Panc1 (cell line): ENCODE measurements at places on chromosomes 12 and 14.

GRCh38 chr12:42516573-42516972 is 73.0 kb downstream of the PRICKLE1 start:
- no peak overlapping the region for H3K27ac ChIP-seq
- no peaks in the 10 kb centered on the region for H3K36me3 ChIP-seq
- no peaks in the 10 kb centered on the region for H3K4me1 ChIP-seq
- H3K27me3 ChIP-seq = no peaks in the 10 kb centered on the region
- no peak overlapping the region for H3K4me3 ChIP-seq

- DNase-seq = no peak
- H3K4me1 ChIP-seq = no peaks in the 10 kb centered on the region
- no peaks in the 10 kb centered on the region for H3K36me3 ChIP-seq
- no peak overlapping the region for H3K27ac ChIP-seq
Measured at GRCh38 chr12:111741235-111741812, 25.4 kb upstream of the ALDH2 start.

DNA sequence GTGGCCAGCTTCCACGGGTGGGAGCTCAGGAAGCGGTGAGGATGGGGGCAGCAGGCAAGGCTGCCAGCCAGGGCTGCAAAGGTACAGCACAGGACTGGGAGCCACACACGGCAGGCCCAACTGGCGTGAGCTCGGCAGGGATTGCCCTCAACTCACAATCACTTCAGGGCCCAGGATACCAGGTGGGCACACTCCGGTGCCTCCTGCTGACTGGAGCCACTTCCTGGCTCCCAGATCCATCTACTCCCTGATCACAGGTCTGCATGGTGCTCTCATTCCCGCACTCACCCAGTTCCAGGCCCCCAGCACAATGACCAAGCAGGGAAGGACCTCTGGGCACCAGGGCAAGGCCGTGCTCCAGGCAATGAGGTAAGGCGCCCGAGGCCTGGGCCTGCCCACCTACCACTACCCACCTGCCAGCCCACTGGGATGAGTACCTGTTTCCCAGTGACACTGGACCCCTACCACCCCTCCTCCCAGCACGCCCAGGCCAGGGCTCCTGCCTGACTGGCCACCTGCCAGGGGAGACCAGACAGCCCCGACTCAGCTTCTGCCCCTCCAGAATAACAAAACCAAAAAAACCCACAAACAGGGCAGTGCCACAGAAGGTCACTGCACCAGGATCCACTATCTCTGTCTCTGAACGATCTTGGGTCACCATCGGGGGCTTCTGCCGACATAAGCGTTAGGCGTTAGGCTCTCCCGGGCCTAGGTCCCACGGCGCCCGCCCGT is 1.8 kb downstream of the JAG2 start:
- peak overlapping the region; percentile 34 for H3K4me3 ChIP-seq
- H3K27ac ChIP-seq = peak overlapping the region; percentile 51
- no peak for DNase-seq
- peaks cover 41% of the 10 kb centered on the region for H3K4me1 ChIP-seq
- no peaks in the 10 kb centered on the region for H3K27me3 ChIP-seq

- no peaks in the 10 kb centered on the region for H3K27me3 ChIP-seq
- DNase-seq = no peak
- H3K4me3 ChIP-seq = no peak overlapping the region
- no peak overlapping the region for H3K27ac ChIP-seq
- H3K4me1 ChIP-seq = no peaks in the 10 kb centered on the region
Measured at GRCh38 chr14:105050551-105050897, 14.7 kb downstream of the GPR132 start.

- H3K4me1 ChIP-seq = peaks cover 57% of the 10 kb centered on the region
- no peaks in the 10 kb centered on the region for H3K36me3 ChIP-seq
- H3K27ac ChIP-seq = peak overlapping the region; percentile 40; the same call in 1 of the 2 replicates
- DNase-seq = no peak
Measured at GRCh38 chr12:27542628-27543027, 18.6 kb downstream of the PPFIBP1 start.

GRCh38 chr12:78441737-78442453 is 422.7 kb upstream of the SYT1 start:
- H3K27ac ChIP-seq = no peak overlapping the region
- H3K4me1 ChIP-seq = no peaks in the 10 kb centered on the region
- no peaks in the 10 kb centered on the region for H3K36me3 ChIP-seq
- no peak overlapping the region for H3K4me3 ChIP-seq

DNA sequence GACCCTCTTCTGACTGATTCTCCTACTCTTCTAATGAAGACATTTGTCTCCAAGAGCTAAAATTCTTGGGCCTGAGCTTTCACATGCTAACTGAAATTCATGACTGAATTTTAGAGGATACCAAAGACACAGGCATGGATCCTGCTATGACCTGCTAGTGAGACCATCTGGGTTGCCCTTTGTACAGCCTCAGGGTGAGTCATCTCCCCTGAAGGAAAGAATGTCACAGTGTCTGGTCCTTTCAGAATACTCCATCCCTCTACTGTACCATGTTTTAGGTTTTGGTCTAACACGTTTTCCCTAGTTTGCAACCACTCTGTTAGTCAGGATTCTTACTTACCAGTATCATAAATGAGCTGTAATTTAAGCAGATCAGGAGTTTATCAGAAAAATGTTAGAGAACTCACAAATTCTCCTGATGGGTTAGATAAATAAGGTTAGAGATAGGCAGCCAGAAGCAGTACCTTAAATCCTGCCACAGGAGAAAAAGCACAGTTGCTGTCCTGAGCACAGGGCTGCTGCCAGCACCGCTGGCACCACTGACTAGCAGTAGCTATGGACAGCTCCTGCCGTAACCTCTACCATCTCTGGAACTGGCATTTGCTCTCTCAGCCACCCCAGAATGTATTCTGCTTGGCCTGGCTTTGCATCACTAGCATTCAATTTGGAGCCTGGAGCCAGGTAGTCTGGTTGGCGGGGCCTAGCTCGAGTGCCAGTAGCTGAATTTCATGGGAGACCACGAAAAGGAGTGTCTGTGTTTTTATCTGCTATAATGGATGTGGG is 127.6 kb downstream of the ANO6 start:
- peaks cover 11% of the 10 kb centered on the region for H3K36me3 ChIP-seq
- H3K27ac ChIP-seq = no peak overlapping the region
- no peak overlapping the region for H3K4me3 ChIP-seq
- no peaks in the 10 kb centered on the region for H3K4me1 ChIP-seq

GRCh38 chr12:57888409-57889157 is 42.1 kb upstream of the CTDSP2 start:
- peaks cover 58% of the 10 kb centered on the region for H3K4me1 ChIP-seq
- DNase-seq = no peak
- peak overlapping the region; percentile 89 for H3K27ac ChIP-seq
- no peaks in the 10 kb centered on the region for H3K27me3 ChIP-seq
- H3K4me3 ChIP-seq = peak overlapping the region; percentile 29

DNA sequence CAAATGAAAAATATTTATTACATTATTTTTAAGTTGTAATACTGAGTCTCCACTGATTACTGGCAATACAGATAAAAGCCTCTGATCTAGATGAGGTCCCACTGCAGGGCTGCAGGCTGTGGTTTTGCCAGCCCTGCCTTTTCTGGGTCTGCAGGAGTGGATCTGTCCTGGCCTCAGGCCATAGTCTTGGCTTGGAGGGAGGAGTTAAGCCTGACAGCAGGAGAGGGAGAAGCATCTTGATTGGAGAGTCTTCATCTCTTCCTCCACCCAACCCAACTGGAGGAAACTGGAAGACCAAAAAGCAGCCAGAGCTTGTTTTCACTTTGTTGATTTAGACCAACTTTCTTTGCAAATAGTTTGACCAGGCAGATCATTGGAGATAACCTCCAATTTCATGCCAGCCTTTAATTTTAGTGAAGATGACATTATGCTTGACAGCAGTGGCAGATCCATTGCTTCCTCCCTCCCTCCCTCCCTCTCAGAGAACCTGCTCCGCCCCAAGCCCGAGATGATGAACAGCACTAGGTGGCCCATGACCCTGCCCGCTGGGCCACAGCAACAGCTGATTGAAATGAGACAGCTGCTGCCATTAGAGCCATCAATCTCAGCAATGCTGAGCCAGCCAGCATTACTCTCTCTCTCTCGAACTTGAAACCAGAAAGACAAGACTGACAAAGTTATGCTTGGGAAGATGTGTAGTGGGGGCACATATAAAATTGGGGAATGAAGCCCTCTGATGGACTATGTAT is 222.4 kb downstream of the GLT1D1 start:
- H3K4me3 ChIP-seq = no peak overlapping the region
- H3K36me3 ChIP-seq = no peaks in the 10 kb centered on the region

DNA sequence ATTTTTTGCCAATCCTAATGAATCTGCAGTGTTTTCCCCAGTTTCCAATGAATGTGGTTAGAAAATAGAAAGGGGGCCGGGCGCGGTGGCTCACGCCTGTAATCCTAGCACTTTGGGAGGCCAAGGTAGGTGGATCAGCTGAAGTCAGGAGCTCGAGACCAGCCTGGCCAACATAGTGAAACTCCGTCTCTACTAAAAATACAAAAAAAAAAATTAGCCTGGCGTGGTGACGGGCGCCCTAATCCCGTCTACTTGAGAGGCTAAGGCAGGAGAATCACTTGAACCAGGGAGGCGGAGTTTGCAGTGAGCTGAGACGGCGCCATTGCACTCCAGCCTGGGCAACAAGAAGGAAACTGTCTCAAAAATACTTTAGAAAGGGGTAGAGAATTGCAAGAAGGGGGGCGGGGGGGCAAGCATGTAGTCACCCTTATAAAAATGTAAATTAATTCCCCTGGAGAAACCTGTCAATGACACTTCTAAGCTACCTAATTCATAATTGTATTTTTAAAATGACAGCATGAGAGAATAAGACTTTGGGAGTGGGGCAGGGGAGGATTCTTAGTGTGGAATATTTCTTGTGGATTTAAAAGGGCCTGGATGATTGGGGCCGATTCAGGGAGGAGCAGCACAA is 1.7 kb downstream of the KLHDC2 start:
- H3K27me3 ChIP-seq = no peaks in the 10 kb centered on the region
- H3K4me3 ChIP-seq = peak overlapping the region; percentile 81
- DNase-seq = no peak
- H3K27ac ChIP-seq = peak overlapping the region; percentile 86
- peaks cover 3% of the 10 kb centered on the region; the same call in 1 of the 2 replicates for H3K36me3 ChIP-seq
- H3K4me1 ChIP-seq = peaks cover 24% of the 10 kb centered on the region

- no peaks in the 10 kb centered on the region for H3K36me3 ChIP-seq
- no peaks in the 10 kb centered on the region for H3K4me1 ChIP-seq
- DNase-seq = no peak
- H3K27me3 ChIP-seq = no peaks in the 10 kb centered on the region
- H3K4me3 ChIP-seq = no peak overlapping the region
Measured at GRCh38 chr14:83470466-83470865, 1936.8 kb upstream of the SEL1L start.

- H3K4me3 ChIP-seq = no peak overlapping the region
- no peak overlapping the region for H3K27ac ChIP-seq
- no peaks in the 10 kb centered on the region for H3K4me1 ChIP-seq
- H3K27me3 ChIP-seq = no peaks in the 10 kb centered on the region
- H3K36me3 ChIP-seq = no peaks in the 10 kb centered on the region
Measured at GRCh38 chr14:93269341-93270068, 62.4 kb downstream of the UBR7 start.

- no peak overlapping the region for H3K27ac ChIP-seq
- H3K27me3 ChIP-seq = no peaks in the 10 kb centered on the region
Measured at GRCh38 chr12:94848966-94849365, 154.5 kb downstream of the NDUFA12 start.

DNA sequence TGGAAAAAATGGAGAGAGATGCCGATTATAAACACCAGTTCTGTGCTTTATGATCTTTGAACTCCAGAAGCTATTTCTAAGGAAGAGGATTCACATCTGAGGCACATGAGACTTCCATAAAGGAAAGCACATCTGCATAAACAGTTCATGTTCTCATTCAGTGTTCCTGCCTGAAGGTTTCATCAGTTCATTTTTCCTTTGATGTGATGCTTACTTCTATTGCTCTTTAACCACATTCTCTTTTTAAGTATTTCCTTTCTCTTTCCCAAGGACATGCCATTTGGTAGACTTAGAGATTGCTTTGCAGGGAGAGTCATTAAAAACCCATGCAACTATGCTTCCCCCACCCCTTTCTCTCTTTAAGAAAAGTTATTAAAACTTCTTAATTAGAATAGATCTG is 387.0 kb upstream of the FLRT2 start:
- no peaks in the 10 kb centered on the region for H3K4me1 ChIP-seq
- no peaks in the 10 kb centered on the region for H3K36me3 ChIP-seq
- no peaks in the 10 kb centered on the region for H3K27me3 ChIP-seq

DNA sequence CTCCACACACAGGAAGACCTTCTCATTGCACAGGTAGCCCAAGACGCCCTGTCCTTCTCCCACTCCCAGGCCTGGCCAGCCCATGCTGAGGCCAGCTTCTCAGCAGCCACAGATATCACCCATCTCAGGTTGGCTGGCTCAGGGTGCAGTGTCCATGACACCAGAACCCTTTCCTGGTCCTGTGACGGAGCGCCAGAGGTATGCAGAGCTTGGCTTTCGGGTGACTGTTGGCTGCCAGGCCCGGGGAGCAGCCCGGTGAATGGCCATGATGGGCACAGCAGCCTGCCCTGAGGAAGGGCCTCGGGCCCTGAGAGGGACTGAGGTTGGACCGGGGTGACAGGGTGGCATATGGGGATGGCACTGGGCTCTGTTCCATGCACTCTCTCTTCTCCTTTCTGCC is 173.4 kb downstream of the TSPAN9 start:
- H3K4me3 ChIP-seq = no peak overlapping the region
- no peaks in the 10 kb centered on the region for H3K4me1 ChIP-seq
- no peaks in the 10 kb centered on the region for H3K27me3 ChIP-seq
- no peaks in the 10 kb centered on the region for H3K36me3 ChIP-seq
- no peak for DNase-seq

GRCh38 chr12:94070520-94070919 is 77.9 kb upstream of the PLXNC1 start:
- H3K27ac ChIP-seq = no peak overlapping the region
- H3K4me3 ChIP-seq = no peak overlapping the region
- no peaks in the 10 kb centered on the region for H3K27me3 ChIP-seq
- H3K4me1 ChIP-seq = no peaks in the 10 kb centered on the region

GRCh38 chr12:131620946-131621681 is 89.8 kb upstream of the SFSWAP start:
- peaks cover 7% of the 10 kb centered on the region; the same call in 1 of the 2 replicates for H3K27me3 ChIP-seq
- no peak overlapping the region for H3K4me3 ChIP-seq
- H3K36me3 ChIP-seq = no peaks in the 10 kb centered on the region

GRCh38 chr14:33435911-33436689 is 497.4 kb downstream of the NPAS3 start:
- no peaks in the 10 kb centered on the region for H3K4me1 ChIP-seq
- H3K27ac ChIP-seq = no peak overlapping the region
- DNase-seq = no peak
- no peak overlapping the region for H3K4me3 ChIP-seq

- peaks cover 12% of the 10 kb centered on the region for H3K4me1 ChIP-seq
- no peak overlapping the region for H3K4me3 ChIP-seq
- no peak overlapping the region for H3K27ac ChIP-seq
- H3K36me3 ChIP-seq = peaks cover 5% of the 10 kb centered on the region; the same call in 1 of the 2 replicates
- H3K27me3 ChIP-seq = no peaks in the 10 kb centered on the region
Measured at GRCh38 chr12:128813392-128813791, 10.4 kb downstream of the SLC15A4 start.

- no peak overlapping the region for H3K27ac ChIP-seq
- no peaks in the 10 kb centered on the region for H3K36me3 ChIP-seq
- no peak for DNase-seq
- H3K4me3 ChIP-seq = no peak overlapping the region
- H3K4me1 ChIP-seq = no peaks in the 10 kb centered on the region
Measured at GRCh38 chr14:54338696-54339317, 58.0 kb upstream of the CDKN3 start.
